ENCODE measurements at places on chromosomes 12 and 14.

DNA sequence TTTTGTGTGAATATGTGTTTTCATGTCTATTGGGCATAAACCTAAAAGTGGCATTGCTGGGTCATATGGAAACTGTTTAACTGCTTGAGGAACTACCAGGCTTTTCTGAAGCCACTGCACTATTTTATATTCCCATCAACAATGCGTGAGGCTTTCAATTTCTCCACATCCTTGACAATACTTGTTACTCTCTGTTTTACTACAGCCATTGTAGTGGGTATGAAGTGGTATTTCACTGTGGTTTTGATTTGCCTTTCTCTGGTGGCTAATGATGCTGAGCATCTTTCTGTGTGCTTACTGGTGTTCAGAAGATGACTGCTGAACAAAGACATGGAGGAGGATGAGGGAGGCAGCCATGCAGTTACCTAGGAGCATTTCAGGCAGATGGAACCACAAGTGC lies 13.2 kb upstream of the TDG start:
- peak overlapping the region; percentile 6 for H3K4me3 ChIP-seq
- peaks cover 9% of the 10 kb centered on the region for H3K4me1 ChIP-seq
- peaks cover 31% of the 10 kb centered on the region for H3K36me3 ChIP-seq
- no peaks in the 10 kb centered on the region for H3K27me3 ChIP-seq

GRCh38 chr12:8648576-8649205 lies 13.9 kb downstream of the MFAP5 start:
- no peak for DNase-seq
- peaks cover 5% of the 10 kb centered on the region for H3K36me3 ChIP-seq
- H3K27ac ChIP-seq, result no peak overlapping the region
- H3K27me3 ChIP-seq, result peaks cover 19% of the 10 kb centered on the region

DNA sequence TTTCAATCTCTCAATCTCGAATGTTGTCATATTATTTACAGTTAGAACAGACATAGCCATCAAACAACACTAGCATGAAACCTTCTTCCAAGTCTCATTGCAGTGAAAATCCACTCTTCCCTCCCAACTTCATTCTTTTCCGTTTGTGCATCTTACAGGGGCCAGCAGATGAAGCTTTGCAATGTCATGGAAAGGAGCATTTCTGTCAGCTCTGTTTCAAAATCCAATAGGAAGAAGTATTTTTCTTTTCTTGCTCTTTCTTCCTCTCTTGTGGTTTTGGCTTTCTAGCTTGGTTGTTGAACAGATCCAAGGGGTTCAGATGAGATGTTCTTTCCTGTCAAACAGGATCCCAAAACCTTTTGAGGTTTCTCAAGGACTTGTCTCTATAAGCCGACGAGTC lies 416.6 kb downstream of the AEBP2 start:
- peaks cover 23% of the 10 kb centered on the region for H3K4me1 ChIP-seq
- peaks cover 10% of the 10 kb centered on the region for H3K27me3 ChIP-seq
- peaks cover 16% of the 10 kb centered on the region for H3K36me3 ChIP-seq
- H3K27ac ChIP-seq, result no peak overlapping the region
- no peak for DNase-seq

DNA sequence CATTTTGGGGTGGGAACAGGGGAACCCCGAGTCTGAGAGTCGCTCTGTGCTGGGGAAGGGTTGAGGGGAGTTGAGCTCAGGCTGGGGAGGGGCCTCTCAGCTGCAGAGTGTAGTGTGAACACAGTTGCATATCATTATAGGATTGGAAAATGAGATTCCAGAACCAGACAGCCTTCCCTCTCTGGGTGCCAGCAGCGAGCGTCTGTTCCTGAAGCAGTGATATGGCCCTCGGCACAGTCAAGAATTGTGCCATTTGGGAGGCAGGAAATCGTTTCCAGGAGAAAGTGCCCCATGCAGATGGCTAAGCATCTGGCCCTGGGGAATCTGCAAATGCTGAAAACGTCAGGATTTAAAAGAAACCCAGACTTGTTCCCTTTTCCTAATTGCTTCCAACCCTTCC lies 70.4 kb upstream of the SFSWAP start:
- DNase-seq, result peak; percentile 31
- no peaks in the 10 kb centered on the region for H3K36me3 ChIP-seq
- no peaks in the 10 kb centered on the region for H3K4me1 ChIP-seq
- no peak overlapping the region for H3K27ac ChIP-seq
- H3K4me3 ChIP-seq, result no peak overlapping the region

GRCh38 chr12:91367234-91367849 lies 184.7 kb upstream of the DCN start:
- no peaks in the 10 kb centered on the region for H3K36me3 ChIP-seq
- DNase-seq, result no peak
- no peak overlapping the region for H3K4me3 ChIP-seq
- peaks cover 15% of the 10 kb centered on the region for H3K4me1 ChIP-seq

DNA sequence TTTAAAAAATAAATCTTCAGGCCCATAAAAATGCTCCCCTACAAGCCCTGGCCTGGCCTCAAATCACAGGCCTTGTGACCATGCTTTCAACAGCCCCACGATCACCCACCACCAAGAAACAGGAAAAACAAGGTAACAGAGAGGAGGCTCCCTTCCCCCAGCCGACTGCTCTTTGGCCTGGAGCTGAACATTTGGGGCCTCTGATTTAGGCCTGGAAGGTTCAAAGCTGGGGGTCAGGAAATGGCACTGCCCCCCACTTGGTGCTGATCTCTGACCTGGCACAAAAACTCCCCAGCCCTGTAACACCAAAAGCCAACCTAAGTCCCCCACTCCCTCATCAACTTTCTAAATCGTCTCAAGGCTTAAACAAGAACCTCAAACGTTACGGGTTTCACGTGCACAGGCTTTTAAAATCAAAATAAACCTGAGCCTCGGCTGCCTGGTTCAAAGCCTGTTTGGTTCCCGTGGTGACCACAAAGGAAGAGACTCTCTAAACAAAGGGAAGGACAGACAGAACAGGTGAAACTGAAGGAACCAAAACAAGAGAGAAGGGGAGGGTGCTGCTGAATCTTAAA lies 9.0 kb downstream of the ACTN1 start:
- H3K27me3 ChIP-seq, result no peaks in the 10 kb centered on the region
- peak overlapping the region; percentile 66 for H3K27ac ChIP-seq
- H3K4me1 ChIP-seq, result peaks cover 74% of the 10 kb centered on the region

DNA sequence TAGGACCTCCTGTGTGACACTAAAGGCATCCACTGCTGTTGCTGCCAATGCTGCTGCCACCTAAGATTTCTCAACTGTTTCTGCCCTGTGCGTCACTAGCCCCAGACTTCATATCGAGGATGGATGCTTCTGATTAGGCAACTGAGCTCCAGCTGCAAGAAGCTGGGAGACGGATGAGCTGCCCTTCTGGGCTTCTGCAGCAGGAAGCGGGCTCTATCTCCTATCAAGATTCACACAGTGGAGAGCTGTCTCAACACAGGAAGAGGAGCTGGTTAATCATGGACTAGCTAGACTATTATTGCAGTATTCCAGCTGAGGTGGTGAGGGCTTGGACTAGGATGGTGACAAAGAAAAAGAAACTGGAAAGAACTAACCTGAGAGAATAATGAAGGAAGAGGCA lies 59.2 kb upstream of the PELI2 start:
- H3K27me3 ChIP-seq, result peaks cover 6% of the 10 kb centered on the region
- DNase-seq, result no peak
- peaks cover 42% of the 10 kb centered on the region for H3K4me1 ChIP-seq
- H3K4me3 ChIP-seq, result peak overlapping the region; percentile 5
- H3K36me3 ChIP-seq, result no peaks in the 10 kb centered on the region

- H3K27ac ChIP-seq, result no peak overlapping the region
- DNase-seq, result no peak
- H3K36me3 ChIP-seq, result peaks cover 22% of the 10 kb centered on the region
- H3K27me3 ChIP-seq, result no peaks in the 10 kb centered on the region
- no peak overlapping the region for H3K4me3 ChIP-seq
- H3K4me1 ChIP-seq, result peaks cover 40% of the 10 kb centered on the region
These were observed 8.0 kb downstream of the CNOT2 start for GRCh38 chr12:70251226-70251625.

DNA sequence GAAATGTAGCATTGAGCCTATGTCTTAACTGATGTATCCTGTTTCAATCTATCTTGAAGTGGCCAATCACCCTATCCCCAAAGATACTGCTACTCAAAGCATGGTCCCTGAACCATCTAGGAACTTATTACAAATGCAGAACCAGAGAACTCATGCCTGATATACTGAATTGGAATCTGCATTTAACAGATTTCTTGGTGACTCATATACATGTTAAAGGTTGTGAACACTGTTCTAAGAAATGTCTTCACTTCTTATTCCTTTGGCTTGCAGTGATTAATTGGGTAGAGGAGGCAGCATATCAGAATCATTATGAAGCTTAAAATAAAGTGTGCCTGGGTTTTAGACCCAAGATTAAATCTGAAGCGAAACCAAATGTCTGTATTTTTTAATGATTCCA lies 795.6 kb downstream of the DIO2 start:
- no peak for DNase-seq
- no peak overlapping the region for H3K27ac ChIP-seq
- no peaks in the 10 kb centered on the region for H3K27me3 ChIP-seq
- H3K4me1 ChIP-seq, result peaks cover 4% of the 10 kb centered on the region
- H3K4me3 ChIP-seq, result no peak overlapping the region

DNA sequence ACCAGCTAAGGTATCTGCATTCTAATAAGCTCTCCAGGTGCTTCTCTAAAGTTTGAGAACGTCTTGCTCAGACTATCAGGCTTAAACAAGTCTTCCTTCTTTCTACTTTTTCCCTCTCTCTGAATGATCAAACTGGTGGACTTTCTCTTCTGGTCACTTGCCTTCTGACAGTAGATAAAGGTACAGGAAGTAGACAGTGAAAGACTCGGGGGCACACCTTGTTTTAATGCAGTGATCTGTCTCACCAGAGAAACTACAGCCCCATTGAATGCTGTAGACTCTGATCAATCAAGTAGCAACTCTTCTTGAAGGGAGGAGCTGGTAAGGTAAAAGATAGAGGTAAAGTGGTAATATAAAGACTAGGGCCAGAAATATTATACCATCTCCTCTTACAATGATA lies 48.1 kb upstream of the ATXN7L3B start:
- H3K4me1 ChIP-seq, result no peaks in the 10 kb centered on the region
- no peak for DNase-seq
- H3K4me3 ChIP-seq, result no peak overlapping the region

GRCh38 chr14:73843296-73843695 lies 8.3 kb upstream of the PTGR2 start:
- no peak overlapping the region for H3K27ac ChIP-seq
- H3K36me3 ChIP-seq, result no peaks in the 10 kb centered on the region
- no peak for DNase-seq
- H3K4me1 ChIP-seq, result no peaks in the 10 kb centered on the region
- H3K27me3 ChIP-seq, result no peaks in the 10 kb centered on the region
- no peak overlapping the region for H3K4me3 ChIP-seq

- H3K4me1 ChIP-seq, result no peaks in the 10 kb centered on the region
- H3K27me3 ChIP-seq, result peaks cover 62% of the 10 kb centered on the region
These were observed 85.8 kb downstream of the EXOC5 start for GRCh38 chr14:57182760-57183503.

GRCh38 chr12:53805791-53806190 lies 54.0 kb upstream of the CISTR start:
- DNase-seq, result no peak
- peaks cover 7% of the 10 kb centered on the region for H3K4me1 ChIP-seq
- no peaks in the 10 kb centered on the region for H3K27me3 ChIP-seq
- H3K4me3 ChIP-seq, result no peak overlapping the region
- no peaks in the 10 kb centered on the region for H3K36me3 ChIP-seq

DNA sequence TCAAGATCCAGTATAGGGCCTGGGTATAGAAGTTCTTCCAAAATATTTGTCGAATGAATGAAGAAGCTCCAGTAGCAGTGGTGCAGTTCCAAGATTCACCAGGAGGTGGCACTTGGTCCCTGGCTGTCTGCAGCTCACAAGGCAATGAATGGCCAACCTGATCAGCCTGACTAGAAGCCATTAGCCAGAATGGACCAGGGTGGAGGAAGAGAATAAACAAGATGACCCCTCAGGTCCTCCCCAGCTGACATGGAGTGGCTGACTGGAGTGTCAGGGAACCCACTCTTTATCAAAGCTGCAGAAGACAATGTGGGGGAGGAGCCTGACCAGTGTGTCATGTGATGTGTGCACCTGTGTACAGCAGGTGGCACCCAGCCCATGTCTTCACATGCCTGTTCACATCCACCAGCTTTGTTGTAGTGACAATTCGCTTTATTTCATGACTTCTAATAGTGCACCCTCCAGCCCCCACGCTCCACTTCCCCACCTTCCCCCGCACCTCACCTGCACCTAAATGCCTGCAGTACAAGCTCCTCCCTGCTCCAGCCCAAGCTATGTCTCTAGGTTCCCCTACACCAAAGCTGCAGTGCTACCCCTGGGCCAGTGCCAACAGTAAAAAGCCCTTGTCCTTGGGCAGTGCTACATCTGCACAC lies 3.0 kb downstream of the LTBP2 start:
- H3K4me1 ChIP-seq, result peaks cover 6% of the 10 kb centered on the region
- peak; percentile 85 for DNase-seq
- H3K36me3 ChIP-seq, result no peaks in the 10 kb centered on the region
- peak overlapping the region; percentile 71 for H3K4me3 ChIP-seq

- H3K27me3 ChIP-seq, result no peaks in the 10 kb centered on the region
- H3K4me3 ChIP-seq, result no peak overlapping the region
- H3K36me3 ChIP-seq, result peaks cover 5% of the 10 kb centered on the region
- peaks cover 8% of the 10 kb centered on the region for H3K4me1 ChIP-seq
- peak overlapping the region; percentile 39 for H3K27ac ChIP-seq
- no peak for DNase-seq
These were observed 43.8 kb upstream of the NR2C1 start for GRCh38 chr12:95117178-95117599.

DNA sequence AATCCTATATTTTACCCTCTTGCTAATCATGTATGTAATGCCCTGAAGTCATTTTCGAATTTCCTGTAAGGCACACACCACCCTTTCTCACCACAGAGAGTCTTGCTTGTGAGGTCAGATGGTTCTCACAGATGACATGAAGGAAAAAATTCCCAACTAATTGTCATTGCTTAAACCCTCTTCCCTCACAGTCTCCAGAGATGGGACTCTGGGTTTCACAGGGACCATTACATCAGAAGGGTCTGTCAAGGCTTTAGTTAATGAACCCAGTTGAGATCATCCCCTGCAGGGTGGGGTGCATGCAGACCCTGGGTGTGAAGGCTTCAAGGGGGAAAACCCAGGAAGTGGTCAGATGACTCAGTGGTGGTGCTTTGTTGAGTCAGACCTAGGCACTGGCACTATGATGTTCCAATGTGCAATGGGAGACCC lies 229.6 kb downstream of the BCAT1 start:
- no peaks in the 10 kb centered on the region for H3K4me1 ChIP-seq
- peaks cover 4% of the 10 kb centered on the region for H3K36me3 ChIP-seq
- peaks cover 19% of the 10 kb centered on the region for H3K27me3 ChIP-seq
- H3K4me3 ChIP-seq, result no peak overlapping the region
- DNase-seq, result no peak
- H3K27ac ChIP-seq, result no peak overlapping the region

GRCh38 chr12:41277100-41277945 lies 89.2 kb downstream of the PDZRN4 start:
- H3K36me3 ChIP-seq, result no peaks in the 10 kb centered on the region
- peaks cover 8% of the 10 kb centered on the region for H3K27me3 ChIP-seq
- peak overlapping the region; percentile 9 for H3K4me3 ChIP-seq

Data from type B pancreatic cell (in vitro differentiated cells).